ENCODE measurements at places on chromosomes 1 and 21.
A peak's percentile ranks its signal among the peaks of the same experiment; 100 is the strongest.

GRCh38 chr1:38680801-38681510, 178.6 kb downstream of the RRAGC start:
- no peak for DNase-seq

DNA sequence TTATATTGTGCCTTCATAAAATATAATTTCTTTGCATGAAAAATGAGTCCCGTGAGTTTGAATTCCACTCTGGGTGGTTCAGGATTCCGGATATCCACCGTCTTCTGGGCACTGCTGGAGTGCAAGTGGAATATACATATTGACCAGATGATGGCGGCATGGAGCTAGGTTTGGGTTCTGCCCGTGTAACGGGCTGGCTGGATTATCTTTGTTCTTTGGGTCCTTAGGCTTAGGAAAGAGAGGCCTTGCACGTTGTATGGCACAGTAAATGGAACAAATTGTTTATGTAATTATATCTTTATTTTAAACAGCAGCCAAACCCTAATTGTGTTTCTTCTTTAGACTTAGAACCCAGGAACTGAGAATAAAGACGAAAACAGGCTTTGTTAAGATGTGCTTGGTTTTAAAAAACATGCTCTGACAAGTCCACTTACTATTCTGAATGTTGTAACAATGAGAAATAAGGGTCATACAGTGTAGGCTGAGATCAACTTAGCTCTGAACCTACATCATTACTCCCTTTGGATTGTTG, 13.5 kb upstream of the ACBD6 start:
- peak; percentile 39 for DNase-seq

GRCh38 chr1:37556712-37557196, at the start of gene DNALI1:
DNALI1 (plus strand) TSS chr1:37556940; CDS start chr1:37556995, 55 bp downstream.
- no peak for DNase-seq

GRCh38 chr1:204224655-204225054, 10.9 kb upstream of the GOLT1A start:
- DNase-seq, result no peak

DNA sequence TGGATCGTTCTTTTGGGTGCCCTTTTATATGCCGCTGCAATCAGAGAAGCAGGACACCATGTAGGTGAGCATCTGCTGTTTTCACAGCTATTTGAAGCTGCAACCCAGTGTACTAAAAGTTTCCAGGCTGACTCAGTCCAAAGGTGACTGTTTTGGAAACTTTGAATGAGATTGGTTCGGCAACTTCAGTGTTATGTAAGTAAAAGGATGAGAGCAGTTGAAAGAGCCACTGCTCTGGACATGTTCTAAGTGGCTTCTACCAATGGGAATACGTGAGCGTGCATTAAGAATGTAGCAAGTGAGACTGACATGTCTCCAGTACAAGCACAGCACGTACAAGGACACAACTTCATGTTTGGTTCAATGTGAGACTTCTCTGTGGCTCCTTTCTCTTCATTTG, 55.6 kb downstream of the DDR2 start:
- DNase-seq, result no peak

GRCh38 chr21:25161571-25161970, 445.7 kb downstream of the MRPL39 start:
- DNase-seq, result no peak

GRCh38 chr1:169025412-169025811, 81.1 kb upstream of the ATP1B1 start:
- no peak for DNase-seq

- no peak for DNase-seq
These were observed 323.7 kb downstream of the PLPP3 start for GRCh38 chr1:56255516-56256152.

GRCh38 chr1:168565825-168566224, 10.6 kb upstream of the XCL1 start:
- DNase-seq, result no peak

- no peak for DNase-seq
These were observed 483.4 kb downstream of the PLPP3 start for GRCh38 chr1:56095696-56096665.

DNA sequence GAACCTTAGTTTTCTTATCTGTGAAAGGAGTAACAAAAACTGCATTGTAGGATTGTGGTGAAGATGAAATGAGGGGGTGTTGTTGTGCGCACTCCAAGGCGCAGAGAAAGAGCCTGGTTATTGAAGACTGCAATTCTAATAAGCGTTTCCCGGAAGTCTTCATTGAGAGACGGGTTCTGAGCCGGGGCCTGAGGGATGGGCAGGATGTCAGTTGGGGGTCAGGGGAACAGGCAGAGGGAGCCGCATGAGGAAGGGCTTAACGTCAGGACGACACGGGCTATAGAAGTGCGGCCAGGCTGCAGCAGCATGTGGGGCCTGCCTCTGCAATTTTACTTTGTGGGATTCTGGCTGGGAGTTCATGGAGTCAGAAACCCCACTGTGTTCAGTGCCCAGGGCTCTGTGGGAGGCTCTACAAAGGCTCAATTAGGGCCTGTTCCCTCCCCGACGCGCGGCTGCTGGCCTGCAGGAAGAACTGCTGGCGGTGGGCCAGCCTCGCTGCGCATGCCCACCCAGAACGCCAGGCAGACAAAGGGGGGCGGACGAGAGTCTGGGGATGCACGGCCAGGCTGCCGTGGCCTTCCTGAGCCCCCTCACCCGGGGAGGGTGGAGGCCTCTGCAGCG, 20.7 kb downstream of the TRIM62 start:
- no peak for DNase-seq

GRCh38 chr1:150566589-150567340, 12.6 kb downstream of the MCL1 start:
- no peak for DNase-seq

DNA sequence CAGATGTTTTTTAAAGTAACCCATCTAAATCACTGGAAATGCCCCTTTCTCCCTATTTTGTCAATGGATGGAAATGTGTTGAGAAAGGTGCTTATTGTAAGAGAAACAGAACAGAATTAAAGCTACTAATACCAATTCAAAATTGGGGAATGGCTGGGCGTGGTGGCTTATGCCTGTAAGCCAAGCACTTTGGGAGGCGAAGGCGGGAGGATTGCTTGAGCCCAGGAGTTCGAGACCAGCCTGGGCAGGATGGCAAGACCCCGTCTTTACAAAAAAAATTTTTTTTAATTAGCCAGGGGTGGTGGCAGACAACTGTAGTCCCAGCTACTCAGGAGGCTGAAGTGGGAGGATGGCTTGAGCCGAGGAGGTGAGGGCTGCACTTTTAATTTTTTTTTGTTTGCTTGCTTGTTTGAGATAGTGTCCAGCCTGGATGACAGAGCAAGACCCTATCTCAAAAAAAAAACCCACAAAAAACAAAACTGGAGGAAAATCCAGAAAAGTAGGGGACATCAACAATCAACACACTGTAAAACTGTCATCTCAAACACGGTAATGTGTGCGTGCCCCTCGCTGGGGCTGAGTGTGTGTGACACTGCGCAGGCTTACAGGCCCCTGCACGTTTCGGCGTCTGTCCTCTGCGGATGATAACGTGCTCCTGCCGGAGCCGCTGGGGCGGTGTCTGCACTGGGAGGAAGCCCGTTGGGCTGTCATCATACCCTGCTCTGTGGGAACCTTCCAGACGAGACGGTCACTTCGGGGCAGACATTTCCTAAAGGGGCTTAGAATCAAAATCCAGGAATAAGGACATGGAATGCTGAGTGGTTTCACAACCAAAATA, 11.6 kb upstream of the POFUT2 start:
- DNase-seq, result no peak

- no peak for DNase-seq
These were observed 430.4 kb downstream of the RPS6KC1 start for GRCh38 chr1:213481395-213481794.

- no peak for DNase-seq
These were observed 5.0 kb downstream of the ADAMTS1 start for GRCh38 chr21:26840201-26840600.

DNA sequence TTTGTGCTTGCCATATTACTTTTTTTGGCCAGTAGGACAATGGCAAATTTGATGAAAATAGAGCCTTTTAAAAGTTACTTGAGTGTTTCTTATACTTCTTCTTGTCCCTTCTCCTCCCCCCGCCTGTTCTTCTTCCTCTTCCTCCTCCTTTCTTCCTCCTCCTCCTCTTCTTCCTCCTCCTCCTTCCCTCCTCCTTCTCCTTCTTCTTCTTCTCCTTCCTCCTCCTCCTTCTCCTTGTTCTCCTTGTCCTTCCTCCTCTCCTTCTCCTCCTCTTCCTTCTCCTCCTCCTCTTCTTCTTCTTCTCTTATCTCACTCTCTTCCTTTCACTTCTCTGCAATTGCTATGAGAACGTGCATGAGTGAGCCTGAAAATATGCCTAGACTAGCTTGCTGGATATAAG, 466.2 kb upstream of the NR5A2 start:
- no peak for DNase-seq

DNA sequence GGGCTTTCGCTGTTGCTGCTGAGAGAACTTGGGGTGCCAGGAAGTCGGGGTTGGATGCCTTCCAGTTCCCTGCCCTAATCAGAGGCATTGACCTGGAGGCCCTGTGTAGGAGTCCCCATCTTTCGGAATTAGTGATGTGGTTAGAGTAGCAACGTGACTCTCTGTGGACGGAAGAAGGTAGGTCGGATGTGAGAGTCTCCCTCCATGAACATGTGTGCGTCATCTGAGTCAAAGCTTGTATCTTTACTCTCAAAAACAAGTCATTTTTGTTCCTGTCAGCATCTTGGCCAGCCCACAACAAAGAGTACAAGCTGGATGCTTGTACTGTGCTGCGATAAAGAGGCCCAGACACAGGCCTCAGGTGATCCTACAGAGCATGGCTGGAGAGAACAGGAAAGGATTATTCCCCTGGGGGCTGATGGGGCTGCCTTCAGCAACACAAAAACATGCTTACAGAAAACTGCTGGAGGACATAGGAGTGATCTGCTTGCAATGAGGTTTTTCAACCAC, 31.0 kb upstream of the IL10 start:
- DNase-seq, result peak; percentile 75

- DNase-seq, result peak; percentile 26
These were observed at the start of gene F11R for GRCh38 chr1:161020509-161021164. F11R (minus strand) TSS chr1:161021152; CDS start chr1:161021073, 79 bp downstream.

GRCh38 chr21:34974162-34974981, 74.7 kb downstream of the RUNX1 start:
- peak; percentile 25 for DNase-seq

- no peak for DNase-seq
These were observed 197.6 kb upstream of the FOXD3 start for GRCh38 chr1:63124666-63125191.

DNA sequence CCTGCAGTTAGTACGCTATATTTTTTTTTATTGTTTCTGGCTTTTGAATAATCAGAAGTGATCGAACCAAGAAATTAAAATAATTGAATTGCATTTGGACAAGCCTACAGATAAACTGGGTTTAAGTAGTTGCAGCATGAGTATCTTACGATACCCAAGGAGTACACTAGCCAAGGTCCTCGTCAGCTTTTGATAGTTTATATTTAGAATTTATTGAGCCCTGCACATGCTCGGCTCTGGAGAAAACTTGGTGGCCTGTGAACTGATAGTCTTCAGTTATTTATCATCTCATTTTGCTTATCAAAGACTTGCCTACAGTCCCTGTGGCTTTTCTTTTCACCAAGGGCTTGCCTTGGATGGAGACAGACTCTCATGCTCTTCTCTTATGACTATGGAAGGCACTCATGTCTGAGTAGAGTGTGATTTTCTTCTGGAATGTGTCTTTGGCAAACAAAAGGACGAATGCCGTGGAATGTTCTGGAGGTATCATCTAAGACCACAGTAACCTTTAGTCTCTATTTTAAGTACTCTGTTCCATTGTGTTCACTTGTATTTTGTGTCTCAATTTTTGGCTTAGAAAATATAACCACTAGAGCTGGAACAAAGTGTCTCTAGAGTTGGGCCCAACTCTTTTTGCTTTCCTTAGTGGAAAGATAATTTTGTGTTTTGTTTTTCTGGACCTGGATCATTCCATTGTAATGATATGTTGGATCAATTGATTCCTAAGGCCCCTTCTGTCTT, 35.9 kb downstream of the BCL9 start:
- DNase-seq, result no peak

GRCh38 chr1:44786138-44786840, 1.7 kb downstream of the BEST4 start:
- DNase-seq, result peak; percentile 71

DNA sequence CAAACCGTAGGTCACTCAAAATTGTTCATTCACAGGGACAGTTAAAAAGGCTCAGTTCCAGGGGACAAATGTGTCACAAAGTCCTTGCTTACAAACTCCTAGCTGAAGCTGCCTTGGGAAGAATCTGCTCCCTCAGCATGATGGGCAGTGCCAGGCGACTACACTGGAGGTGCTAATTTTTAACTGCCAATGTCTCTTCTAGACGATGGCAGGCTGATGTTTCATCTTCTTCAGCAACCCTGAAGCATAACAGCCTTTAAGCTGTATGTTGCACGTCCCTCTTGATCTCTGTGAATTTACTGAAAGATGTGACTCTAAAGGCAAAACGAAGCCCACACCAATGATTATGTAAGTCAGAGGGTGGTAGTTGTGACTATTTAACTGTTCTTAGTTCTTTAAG, 11.3 kb downstream of the COA7 start:
- no peak for DNase-seq

DNA sequence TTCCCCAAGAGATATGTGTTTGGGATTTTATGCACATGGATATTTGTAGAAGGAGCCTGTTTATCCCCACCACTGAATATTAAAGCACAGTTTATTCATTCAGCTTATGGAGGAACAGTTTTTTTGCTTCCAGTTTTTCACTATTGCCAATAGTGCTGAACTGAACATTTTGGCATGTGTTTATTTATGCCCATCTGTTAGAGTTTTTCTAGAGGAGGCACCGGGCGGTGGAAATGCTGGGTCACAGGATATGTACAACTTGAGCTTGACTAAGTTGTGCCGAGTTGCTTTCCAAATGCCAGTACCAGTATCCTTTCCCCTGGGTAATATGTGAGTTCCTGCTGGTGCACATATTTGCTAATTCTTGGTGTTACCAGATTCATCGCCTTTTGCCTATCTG, 111.3 kb downstream of the GREM2 start:
- no peak for DNase-seq

GRCh38 chr1:205356440-205357139, at the start of gene KLHDC8A:
KLHDC8A (minus strand) TSS chr1:205356922; CDS start chr1:205343604, 13,318 bp downstream.
- no peak for DNase-seq

DNA sequence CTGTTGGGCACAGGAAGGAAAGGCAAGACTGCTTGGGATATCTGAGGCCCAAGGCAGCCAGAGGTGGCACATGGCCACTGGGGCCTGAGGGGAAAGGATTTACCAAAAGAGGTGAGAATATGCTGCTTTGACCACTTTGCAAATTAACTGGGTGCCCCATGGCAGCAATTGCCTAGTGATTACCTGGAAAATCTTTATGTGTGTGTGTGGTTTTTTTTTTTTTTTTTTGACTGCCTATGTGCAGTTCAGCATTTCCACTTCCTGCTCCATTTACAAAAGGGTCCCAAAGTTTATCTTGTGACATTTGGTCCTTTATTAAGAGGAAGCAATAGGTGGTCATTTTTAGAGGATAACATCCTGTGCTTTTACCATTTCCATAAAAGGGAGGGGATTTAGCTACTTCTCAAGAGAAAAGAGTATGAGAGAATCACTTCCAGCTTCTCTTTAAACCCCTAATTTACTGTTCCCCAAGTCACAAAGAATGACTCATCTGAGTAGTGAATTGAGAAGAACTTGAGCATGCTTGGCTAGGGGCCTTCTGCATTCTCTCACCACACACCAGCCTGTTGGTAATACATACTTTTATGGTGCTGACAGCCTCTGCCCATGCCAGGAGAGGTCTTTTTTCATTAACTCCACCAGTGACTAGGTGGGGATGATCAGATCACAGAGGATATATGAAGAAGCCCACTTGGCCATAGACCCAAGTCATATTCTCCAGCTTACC, 52.1 kb downstream of the SYDE2 start:
- no peak for DNase-seq
